ENCODE measurements at places on chromosomes 7 and 10. TPM values are rescaled to one million over a fixed set of nuclear protein-coding genes. Genes with fewer than 3 reads are reported as not detected.

SLC16A12 gene
- 2.8 TPM for total RNA-seq

WBP1L gene
- 19.1 TPM for total RNA-seq

PRSS1 gene
- total RNA-seq = 4.3 TPM

CUTC gene
- 32.8 TPM for total RNA-seq

GPR15LG gene
- not detected for total RNA-seq

NANOS1 gene
- total RNA-seq = 12.4 TPM

HABP2 gene
- total RNA-seq = not detected

ARHGEF5 gene
- 1.9 TPM for total RNA-seq

PLXDC2 gene
- 16.9 TPM for total RNA-seq

TAS2R41 gene
- total RNA-seq = not detected

RPS24 gene
- total RNA-seq = 568 TPM

SLC35G1 gene
- total RNA-seq = 2.6 TPM

GTF2I gene
- total RNA-seq = 114 TPM

WDR86 gene
- not detected for total RNA-seq

PAPOLB gene
- not detected for total RNA-seq

CTTNBP2 gene
- total RNA-seq = 1.5 TPM

AQP1 gene
- total RNA-seq = 274 TPM

VPS37D gene
- total RNA-seq = 2.1 TPM

NUTM2D gene
- 3.7 TPM for total RNA-seq

GPER1 gene
- total RNA-seq = 1.4 TPM

ZNF25 gene
- total RNA-seq = 15.2 TPM

RBM20 gene
- 93.8 TPM for total RNA-seq

ARHGAP12 gene
- total RNA-seq = 25.3 TPM

RPP38 gene
- total RNA-seq = 6.8 TPM

FZD1 gene
- 20.3 TPM for total RNA-seq

MBLAC1 gene
- total RNA-seq = 1.8 TPM

AGR2 gene
- total RNA-seq = not detected

CLCN1 gene
- not detected for total RNA-seq

CC2D2B gene
- total RNA-seq = 0.86 TPM

TRIM73 gene
- total RNA-seq = 1.5 TPM

FAM13C gene
- total RNA-seq = 6.3 TPM

FGL2 gene
- total RNA-seq = 7.2 TPM

GNAT3 gene
- not detected for total RNA-seq

PRR15 gene
- 0.14 TPM for total RNA-seq

MMRN2 gene
- total RNA-seq = 39.2 TPM

CNPY1 gene
- not detected for total RNA-seq

SPAM1 gene
- total RNA-seq = 0.32 TPM

PTN gene
- total RNA-seq = 12.3 TPM

ADIRF gene
- 57.3 TPM for total RNA-seq

TAS2R4 gene
- total RNA-seq = 0.28 TPM

PILRA gene
- 2.8 TPM for total RNA-seq

SYT15 gene
- total RNA-seq = 2.7 TPM

LIPK gene
- not detected for total RNA-seq

PRRT4 gene
- total RNA-seq = 2.0 TPM

RGR gene
- total RNA-seq = not detected

ZMIZ1 gene
- 52.1 TPM for total RNA-seq

All from heart right ventricle (tissue), 16 donors.